Psoas muscle (tissue), 8 donors: ENCODE measurements at places on chromosomes 3 and 15. TPM values are rescaled to one million over a fixed set of nuclear protein-coding genes. Genes with fewer than 3 reads are reported as not detected.

DNA sequence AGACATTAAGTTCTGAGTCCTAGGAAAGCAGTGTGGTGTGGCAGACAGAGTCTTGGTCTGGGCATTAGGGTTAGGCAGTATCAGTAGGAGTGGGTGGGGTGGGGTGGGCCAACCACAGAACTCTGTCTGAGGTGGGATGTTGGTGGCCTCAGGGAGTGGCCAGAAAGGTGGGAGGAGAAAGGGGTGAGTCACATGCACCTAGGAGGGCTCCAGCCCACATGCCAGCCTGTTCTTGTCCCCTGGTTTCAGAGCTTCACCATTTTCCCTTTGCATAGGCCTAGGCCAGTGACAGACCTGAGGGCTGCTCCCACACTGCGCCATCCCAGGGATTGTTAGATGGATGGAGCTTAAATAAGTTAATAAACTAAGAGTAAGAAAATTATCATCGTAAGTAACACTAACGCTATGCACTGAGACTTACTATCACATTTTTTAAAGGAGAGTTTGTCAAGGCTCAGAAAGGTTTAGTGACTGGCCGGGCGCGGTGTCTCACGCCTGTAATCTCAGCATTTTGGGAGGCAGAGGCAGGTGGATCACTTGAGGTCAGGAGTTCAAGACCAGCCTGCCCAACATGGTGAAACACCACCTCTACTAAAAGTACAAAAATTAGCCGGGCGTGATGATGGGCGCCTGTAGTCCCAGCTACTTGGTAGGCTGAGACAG is 33.8 kb downstream of the DNASE1L3 start:
- no peak for DNase-seq

DNA sequence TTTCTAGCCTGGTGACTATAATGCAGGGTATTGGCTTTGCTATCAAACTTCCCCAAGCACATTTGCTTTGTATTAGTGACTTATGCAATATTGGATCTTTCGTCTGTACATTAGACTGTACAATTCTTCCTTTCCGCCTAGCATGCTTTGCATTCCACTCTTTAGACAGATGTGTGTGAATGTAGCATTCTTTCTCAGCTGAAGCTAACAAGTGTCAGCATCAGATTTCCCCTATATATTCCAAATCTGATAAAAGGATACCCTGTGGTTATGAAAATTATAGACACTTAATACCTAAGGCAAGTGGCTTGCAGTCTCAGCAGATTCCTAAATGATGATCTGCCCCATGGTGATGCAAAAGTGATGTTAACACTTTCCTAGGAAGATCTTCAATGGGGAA is 360.1 kb downstream of the CNTN4 start:
- DNase-seq: no peak

- no peak for DNase-seq
Measured at GRCh38 chr3:36764704-36765038, 318 bp upstream of the DCLK3 start.

DNA sequence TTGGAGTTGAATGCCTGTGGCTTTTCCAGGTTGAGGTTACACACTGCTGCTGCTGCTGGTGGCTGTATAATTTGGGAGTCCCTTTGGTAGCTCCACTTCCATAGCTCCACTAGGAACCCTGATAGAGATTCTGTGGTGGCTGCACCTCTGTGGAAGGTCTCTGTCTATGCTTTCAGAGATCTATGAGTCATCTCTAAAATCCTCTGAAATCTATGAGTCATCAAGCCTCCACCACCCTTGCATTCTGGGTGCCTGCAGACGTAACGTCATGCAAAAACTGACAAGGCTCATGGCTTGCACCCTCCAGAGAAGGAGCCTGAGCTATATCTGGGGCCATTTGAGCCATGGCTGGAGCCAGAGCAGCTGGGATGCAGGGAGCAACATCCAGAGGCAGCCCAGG is 1037.0 kb upstream of the CFAP20DC start:
- DNase-seq: no peak

GRCh38 chr3:142019794-142020320 is 129.5 kb downstream of the TFDP2 start:
- peak; percentile 55 for DNase-seq

- no peak for DNase-seq
Measured at GRCh38 chr3:193998628-193999195, 137.2 kb upstream of the HES1 start.

- DNase-seq: no peak
Measured at GRCh38 chr3:127750226-127751031, 71.9 kb downstream of the MGLL start.

DNA sequence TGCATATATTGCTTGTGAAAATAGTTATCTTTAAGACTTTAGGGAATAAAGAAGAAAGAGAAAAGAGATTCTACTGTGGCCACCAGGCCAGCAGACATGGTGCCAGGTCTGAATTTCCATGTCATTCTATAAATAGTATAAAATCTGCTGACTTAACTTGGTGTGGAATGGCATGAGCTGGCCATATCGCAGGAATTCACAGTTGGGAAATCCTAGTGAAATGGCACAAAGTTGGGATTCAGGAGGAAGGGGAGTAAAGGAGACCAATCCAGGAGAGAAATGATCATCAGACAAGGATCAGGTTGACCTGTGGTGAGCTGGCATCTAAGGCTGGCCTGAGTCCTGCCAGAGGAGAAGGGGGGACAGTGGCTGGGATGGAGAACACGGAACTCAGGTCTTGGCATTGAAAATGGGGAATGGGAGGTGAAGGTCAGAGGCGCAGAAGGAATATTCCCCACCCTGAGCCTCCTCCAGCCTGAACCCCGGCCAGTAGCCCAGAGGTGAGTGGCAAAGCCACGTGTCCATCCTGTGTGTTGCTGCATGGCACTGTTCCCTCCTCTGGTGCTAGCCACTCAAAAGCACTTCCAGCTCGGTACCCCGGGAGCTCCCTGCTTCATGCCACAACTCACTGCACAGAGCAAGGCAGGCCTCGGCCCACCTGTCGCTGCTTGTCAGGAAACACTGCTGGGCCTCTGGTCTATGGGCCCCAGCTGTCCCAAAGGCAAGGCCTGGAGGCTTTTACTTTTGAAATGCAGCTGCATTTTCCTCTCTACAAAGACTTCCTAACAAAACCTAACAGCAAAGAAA is 51.4 kb downstream of the SSUH2 start:
- DNase-seq: peak; percentile 90

GRCh38 chr3:115855911-115856310 is 232.6 kb downstream of the GAP43 start:
- DNase-seq: no peak

GRCh38 chr15:63970621-63971426 is 75.5 kb downstream of the DAPK2 start:
- DNase-seq: peak; percentile 69

- no peak for DNase-seq
Measured at GRCh38 chr3:111735243-111735758, 123.8 kb upstream of the PHLDB2 start.

DNA sequence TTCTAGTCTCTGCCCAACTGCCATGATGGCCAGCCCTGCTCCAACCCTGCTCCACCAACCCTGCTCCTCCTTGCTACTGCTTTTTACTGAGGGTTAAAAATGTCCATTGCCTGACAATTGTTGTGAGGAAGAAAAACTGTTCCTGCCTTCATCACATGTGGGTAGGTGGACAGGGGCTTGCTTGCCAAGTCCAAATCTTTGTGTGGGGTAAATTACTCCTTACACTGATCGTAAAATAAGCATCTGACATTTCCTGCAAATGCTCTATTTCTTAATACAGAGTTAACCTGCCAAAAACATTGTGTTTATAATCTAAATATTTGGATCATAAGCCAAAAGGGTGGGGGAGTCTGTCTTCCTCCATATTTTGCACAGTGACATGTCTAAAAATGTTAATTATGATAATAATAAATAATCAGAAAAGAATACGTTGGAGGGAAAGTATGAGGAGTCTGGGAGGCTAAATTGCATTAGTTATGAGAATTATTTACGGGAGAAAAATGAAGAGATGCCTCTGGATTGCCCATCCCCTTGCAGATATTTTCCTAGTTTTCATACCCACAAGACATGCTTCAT is 242.5 kb upstream of the TBL1XR1 start:
- DNase-seq: no peak

GRCh38 chr15:88649286-88649733 is 10.5 kb downstream of the ISG20 start:
- DNase-seq: no peak

- no peak for DNase-seq
Measured at GRCh38 chr15:48544778-48545177, 100.7 kb downstream of the FBN1 start.

DNA sequence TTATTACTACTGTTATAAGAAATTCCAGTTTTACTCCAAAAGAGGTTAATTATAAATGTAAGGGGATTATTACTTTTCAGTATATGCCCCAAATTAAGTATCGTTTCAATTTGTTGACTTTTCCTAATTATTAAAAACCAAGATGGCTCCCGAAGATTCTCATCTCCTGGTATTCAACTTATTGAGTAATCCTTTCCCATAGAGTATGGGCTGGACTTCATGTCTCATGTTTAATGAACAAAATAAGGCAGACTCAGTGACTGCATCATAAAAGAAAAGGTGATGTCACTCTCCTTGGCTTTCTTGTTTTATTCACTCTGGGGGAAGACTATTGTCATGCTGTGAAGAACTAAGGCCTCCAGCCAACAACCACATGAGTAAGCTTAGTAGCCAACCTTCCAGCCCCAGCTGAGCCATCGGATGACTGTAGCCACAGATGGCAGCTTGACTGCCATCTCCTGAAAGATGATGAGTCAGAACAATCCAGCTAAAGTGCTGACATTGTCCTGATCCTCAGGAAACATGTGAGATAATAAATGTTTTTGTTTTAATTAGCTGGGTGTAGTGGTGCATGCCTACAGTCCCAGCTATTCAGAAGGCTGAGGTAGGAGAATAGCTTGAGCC is 17.3 kb downstream of the IGF2BP2 start:
- no peak for DNase-seq

- no peak for DNase-seq
Measured at GRCh38 chr3:185216607-185216958, 37.3 kb downstream of the EHHADH start.

GRCh38 chr3:105763659-105764036 is 105.2 kb downstream of the CBLB start:
- no peak for DNase-seq

DNA sequence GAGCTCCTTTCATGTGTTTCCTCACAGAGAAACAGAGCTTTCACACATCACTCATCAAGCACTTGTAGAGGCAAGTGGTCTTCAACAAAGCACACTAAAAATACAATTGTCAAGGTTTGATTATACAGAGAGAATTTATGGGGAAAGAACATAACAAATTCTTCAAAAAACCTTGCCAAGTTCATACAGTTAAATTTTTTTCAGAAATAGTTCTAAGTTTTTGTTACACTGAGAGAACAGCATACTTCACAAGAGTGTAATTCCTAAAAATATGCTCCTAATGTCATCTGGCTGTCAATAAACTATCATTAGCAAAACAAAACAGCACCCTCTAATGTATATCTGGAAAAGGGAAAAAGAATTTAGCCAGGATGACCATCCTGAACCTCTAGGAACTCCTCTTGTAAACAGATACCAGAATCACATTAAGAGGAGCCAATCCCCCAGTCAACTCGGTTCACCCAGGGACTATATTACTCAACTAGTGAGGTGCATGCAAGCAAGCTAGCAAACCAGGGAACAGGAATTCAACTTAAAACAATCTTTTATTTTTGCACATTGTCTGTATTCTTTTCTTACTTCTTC is 63.3 kb downstream of the RAD18 start:
- DNase-seq: no peak

GRCh38 chr15:64878705-64879104 is 33.0 kb upstream of the ANKDD1A start:
- no peak for DNase-seq

DNA sequence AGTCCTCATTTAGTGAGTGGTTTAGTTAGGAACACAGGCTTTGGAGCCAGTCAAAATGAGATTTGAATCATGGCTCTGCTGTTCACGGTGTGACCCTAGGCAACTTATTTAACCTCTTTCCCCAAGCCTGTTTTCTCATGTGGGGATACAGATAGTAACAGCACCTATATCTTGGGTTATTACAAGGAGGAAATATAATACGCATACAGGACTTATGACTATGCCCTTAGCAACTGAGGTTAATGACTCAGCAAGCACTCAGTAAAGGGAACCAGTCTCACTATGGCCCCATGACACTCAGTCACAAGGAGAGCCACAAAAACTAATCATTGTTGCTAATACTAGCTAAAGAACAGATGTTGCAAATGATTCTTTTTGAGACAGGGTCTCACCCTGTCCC is 45.9 kb downstream of the SUMF1 start:
- DNase-seq: no peak

GRCh38 chr15:68303560-68304436 is 26.3 kb downstream of the FEM1B start:
- no peak for DNase-seq

DNA sequence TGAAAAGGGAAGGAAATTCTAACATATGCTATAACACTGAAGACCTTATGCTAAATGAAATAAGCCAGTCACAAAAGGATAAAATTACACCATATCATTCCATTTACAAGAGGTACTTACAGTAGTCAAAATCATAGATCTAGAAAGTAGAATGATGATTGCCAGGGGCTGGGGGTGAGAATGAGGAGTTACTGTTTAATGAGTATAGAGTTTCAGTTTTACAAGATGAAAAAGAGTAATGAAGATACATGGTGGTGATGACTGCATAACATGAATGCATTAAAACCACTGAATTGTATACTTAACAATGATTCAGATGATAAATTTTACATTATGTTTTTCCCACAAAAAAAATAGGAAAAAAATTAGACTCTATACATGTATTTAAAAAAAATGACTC is 152.6 kb downstream of the SCAPER start:
- no peak for DNase-seq

DNA sequence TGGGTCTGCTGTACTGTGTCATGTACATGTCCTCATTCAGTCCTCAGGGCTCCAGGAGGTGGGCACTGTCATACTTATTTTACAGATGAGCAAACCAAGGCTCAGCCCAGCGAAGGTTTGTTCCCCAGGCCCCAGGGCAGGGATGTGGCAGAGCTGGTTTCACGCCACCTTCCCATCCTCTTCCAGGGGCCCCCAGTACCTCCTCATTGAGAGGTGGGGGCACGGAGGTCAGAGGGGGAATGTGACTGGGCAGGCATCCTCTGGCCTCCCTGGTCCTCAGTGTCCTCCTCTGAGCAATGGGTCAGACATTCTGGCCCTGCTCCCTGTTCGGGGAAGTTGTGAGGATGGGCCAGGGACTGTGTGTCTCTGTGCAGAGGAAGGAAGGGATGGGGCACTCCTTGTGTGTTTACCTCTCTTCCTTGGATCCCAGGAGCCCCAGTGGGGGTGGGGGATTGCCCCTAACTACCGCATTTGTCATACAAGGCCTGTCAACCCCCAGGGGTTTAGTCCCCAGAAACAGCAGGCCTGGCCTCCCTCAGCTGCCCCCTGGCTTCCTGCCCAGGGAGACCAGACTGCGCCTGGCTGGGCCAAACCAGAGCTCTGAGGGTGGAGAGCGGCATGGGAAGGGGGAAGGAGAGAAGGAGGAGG is 65.9 kb upstream of the LCTL start:
- no peak for DNase-seq

GRCh38 chr3:13425689-13426088 is 5.6 kb upstream of the NUP210 start:
- no peak for DNase-seq

- no peak for DNase-seq
Measured at GRCh38 chr3:105362021-105362665, 4.6 kb upstream of the ALCAM start.

PPCDC gene
- 2.4 TPM for total RNA-seq

CLEC3B gene
- total RNA-seq: 19.8 TPM

TLR9 gene
- total RNA-seq: 0.34 TPM

GPR15 gene
- total RNA-seq: not detected

ZNF80 gene
- total RNA-seq: not detected

EIF1B gene
- 75.8 TPM for total RNA-seq

FOXB1 gene
- total RNA-seq: not detected

SCN11A gene
- total RNA-seq: 0.05 TPM
